Caudate nucleus (tissue), 63 donors: ENCODE measurements at places on chromosomes 13 and 19.

GRCh38 chr13:26074706-26075105 is 22.9 kb upstream of the SHISA2 start:
- no peak for DNase-seq

- DNase-seq = no peak
Measured at GRCh38 chr19:6753178-6754031, 13.8 kb downstream of the SH2D3A start.

DNA sequence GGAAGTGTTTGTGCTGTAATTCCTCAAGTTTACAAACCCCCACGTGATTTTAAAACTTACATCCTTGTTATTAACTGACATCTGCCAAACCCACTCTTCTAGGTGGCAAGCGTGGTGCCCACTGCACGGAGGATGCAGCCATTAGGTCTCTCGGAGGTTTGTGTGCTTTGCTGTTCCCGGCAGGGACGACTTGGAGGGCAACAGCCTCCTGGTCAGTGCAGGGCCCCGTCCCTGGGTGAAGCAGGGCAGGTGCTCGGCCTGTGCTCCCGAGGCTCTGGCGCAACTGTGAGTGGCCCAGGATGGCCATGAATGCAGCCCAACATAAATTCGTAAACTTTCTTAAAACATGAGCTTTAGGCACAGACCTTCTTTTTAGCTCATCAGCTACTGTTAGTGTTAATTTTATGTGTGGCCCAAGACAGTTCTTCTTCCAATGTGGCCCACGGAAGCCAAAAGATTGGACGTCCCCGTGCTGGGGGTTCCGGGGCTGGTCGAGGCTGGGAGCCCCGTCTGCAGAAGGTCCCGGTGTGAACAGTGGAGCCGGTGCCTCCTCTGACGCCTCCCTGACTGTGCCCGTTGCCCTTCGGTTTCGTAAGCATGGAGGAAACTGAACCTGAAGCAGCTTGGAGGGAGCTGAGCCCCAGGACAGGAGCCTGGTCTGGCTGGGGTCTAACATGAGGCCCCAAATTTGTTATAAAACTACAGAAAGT is 11.9 kb downstream of the GAS6 start:
- no peak for DNase-seq

- no peak for DNase-seq
Measured at GRCh38 chr13:44013758-44014291, 134.1 kb downstream of the LACC1 start.

GRCh38 chr19:47228168-47228936 is 2.6 kb downstream of the BBC3 start:
- no peak for DNase-seq

- DNase-seq = no peak
Measured at GRCh38 chr13:23858546-23858945, 30.7 kb downstream of the MIPEP start.

- no peak for DNase-seq
Measured at GRCh38 chr19:1510442-1510806, 2.4 kb downstream of the ADAMTSL5 start.
